Stimulated activated CD4-positive, alpha-beta T cell treated with anti-CD3 and anti-CD28 coated beads, Interleukin-15, amount 100 ng/mL, for 1 hour (primary cell): ENCODE measurements at places on chromosomes 7 and 10.
A peak's percentile ranks its signal among the peaks of the same experiment; 100 is the strongest.

GRCh38 chr10:88245974-88246511, 337.1 kb downstream of the RNLS start:
- DNase-seq, result no peak

GRCh38 chr10:4398602-4399001, 427.4 kb upstream of the AKR1E2 start:
- DNase-seq, result no peak

GRCh38 chr7:1447551-1448244, 11.6 kb downstream of the MICALL2 start:
- no peak for DNase-seq

GRCh38 chr10:14454206-14454605, 123.5 kb upstream of the FRMD4A start:
- no peak for DNase-seq

DNA sequence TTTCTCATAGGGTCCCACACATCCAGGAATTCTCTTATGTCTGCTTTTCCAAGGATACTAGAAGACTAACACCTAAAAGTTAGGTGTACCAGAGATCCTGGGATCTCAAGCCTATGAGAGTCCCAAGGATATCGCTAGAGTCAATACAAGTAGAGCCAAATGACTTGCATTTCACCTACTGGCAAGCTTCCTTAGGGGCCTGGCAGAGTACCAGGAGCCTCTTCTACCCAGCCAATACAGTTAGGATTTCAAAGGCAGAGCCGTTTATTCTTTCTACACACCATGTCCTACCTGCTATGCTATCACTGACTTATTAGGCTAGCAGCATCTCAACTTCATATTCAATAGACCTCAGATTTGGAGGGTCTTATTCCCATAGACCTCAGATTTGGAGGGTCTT, 53.5 kb upstream of the UNC5B start:
- no peak for DNase-seq

DNA sequence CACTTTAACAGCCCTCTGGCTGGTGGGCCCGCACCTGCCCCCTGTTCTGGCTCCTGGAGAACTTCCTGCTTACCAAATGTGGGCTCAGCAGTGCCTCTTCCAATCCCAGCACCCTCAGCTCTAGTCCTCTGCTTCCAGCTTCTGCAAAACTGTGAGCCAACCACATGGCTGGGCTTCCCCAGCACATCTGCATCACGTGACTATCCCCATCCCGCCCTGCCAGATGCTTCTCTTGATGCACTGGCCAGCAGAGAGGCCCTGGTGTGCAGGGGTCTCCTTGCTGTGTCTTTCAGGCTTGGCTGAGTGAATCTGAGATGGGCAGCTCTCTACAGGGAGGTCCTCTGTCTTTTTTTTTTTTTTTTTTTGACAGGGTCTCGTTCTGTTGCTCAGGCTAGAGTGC, 43.8 kb upstream of the DMBT1 start:
- no peak for DNase-seq

- no peak for DNase-seq
These were observed 207.1 kb downstream of the HERPUD2 start for GRCh38 chr7:35487841-35488240.

GRCh38 chr7:32942415-32943251, 14.6 kb upstream of the FKBP9 start:
- peak; percentile 52 for DNase-seq
